ENCODE measurements at places on chromosomes 12 and 14.

GRCh38 chr12:51907856-51908425 is 637 bp downstream of the ACVRL1 start:
- H3K4me1 ChIP-seq = no peaks in the 10 kb centered on the region
- peak overlapping the region; percentile 47 for H3K4me3 ChIP-seq
- H3K27me3 ChIP-seq = no peaks in the 10 kb centered on the region
- H3K27ac ChIP-seq = peak overlapping the region; percentile 73
- peak; percentile 7 for DNase-seq
- no peaks in the 10 kb centered on the region for H3K36me3 ChIP-seq

DNA sequence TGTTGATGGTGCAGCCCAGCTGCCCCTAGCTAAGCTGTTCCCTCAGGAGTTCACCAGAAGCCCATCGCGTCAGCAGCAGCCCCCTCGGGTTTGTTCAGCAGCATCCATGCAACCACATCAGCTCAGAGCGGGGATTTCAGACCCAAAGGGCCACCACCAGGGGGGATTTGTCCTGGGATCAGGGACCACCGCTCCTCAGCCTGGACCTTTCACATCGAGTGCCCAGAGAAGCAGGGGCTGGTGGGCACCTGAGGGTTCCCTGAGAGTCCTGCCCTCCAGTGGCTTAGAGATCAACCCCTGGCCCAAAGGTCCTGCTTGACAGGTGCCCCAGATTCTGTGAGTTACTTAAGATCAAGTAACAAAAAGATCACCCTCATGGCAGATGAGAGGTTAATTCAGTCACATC is 65.9 kb upstream of the C14orf180 start:
- no peaks in the 10 kb centered on the region for H3K36me3 ChIP-seq
- no peak overlapping the region for H3K4me3 ChIP-seq
- peaks cover 5% of the 10 kb centered on the region for H3K4me1 ChIP-seq
- no peaks in the 10 kb centered on the region for H3K27me3 ChIP-seq
- no peak for DNase-seq

DNA sequence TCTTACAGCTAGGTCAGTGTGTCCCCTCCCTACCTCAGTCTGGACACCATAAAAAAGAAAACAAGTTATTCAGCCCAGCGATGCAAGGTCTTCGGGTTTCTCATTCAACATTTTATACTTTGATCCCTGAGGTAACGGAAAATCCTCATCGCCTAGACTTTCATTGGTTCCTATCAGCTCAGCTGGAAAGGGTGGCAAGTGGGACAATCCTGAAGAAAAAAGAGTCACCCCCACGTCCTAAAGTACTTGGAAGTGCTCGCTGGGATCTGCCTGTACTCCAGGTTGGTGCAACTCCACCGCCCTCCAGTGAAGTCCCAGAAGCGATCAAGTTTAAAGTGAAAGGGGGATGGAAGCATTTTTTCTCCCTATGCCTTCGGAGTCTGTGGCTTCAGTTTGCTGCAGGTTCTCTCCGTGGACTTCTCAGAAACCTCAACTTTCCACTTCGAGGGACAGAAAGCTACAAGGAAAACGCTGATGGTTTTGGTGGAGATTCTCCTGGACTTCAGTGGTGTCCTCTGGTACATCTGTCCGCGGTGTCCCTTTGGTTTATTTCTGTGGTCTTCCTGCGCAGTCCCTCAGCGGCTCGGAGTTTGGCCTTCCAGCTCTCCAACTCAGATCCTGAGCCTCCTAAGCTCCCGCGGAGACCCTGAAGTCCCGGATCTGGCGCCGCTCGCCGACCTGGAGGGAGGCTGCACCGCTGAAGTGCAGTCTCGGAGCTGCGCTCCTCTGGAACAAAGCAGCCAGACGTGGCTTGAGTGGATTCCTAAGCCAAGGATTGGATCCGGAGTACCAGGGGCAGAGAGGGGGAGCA is 1.8 kb upstream of the LRFN5 start:
- H3K4me3 ChIP-seq = peak overlapping the region; percentile 49
- H3K27me3 ChIP-seq = peaks cover 36% of the 10 kb centered on the region
- H3K27ac ChIP-seq = no peak overlapping the region

DNA sequence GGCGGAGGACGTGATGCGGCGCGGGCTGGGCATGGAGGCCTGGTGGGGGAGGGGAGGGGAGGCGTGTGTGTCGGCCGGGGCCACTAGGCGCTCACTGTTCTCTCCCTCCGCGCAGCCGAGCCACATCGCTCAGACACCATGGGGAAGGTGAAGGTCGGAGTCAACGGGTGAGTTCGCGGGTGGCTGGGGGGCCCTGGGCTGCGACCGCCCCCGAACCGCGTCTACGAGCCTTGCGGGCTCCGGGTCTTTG is 303 bp downstream of the GAPDH start:
- no peak for DNase-seq
- H3K27me3 ChIP-seq = no peaks in the 10 kb centered on the region
- H3K4me3 ChIP-seq = peak overlapping the region; percentile 81
- H3K4me1 ChIP-seq = no peaks in the 10 kb centered on the region

GRCh38 chr12:5403411-5403810 is 28.5 kb upstream of the NTF3 start:
- no peak overlapping the region for H3K4me3 ChIP-seq
- H3K27ac ChIP-seq = no peak overlapping the region
- DNase-seq = no peak
- H3K36me3 ChIP-seq = no peaks in the 10 kb centered on the region
- H3K4me1 ChIP-seq = no peaks in the 10 kb centered on the region

DNA sequence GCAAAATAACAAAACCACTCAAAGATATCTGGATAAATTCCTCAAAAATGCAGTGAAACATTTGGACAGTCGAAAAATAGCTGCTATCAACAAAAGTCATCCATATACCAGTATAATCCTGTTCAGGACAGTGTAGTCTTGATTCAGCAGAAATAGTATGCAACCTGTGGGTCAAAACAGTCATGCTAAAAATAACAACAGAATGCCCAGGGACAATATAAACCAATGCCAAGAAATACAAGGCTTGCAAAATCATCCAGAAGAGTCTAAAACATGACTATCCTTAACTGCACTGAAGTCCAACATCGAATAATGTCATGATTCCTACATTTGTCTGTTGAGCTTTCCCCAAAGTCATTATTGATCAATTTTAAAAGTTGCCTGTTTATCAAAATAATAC is 425.9 kb downstream of the FSCB start:
- no peaks in the 10 kb centered on the region for H3K27me3 ChIP-seq
- no peak overlapping the region for H3K27ac ChIP-seq
- DNase-seq = no peak
- no peak overlapping the region for H3K4me3 ChIP-seq
- H3K36me3 ChIP-seq = no peaks in the 10 kb centered on the region
- H3K4me1 ChIP-seq = no peaks in the 10 kb centered on the region

DNA sequence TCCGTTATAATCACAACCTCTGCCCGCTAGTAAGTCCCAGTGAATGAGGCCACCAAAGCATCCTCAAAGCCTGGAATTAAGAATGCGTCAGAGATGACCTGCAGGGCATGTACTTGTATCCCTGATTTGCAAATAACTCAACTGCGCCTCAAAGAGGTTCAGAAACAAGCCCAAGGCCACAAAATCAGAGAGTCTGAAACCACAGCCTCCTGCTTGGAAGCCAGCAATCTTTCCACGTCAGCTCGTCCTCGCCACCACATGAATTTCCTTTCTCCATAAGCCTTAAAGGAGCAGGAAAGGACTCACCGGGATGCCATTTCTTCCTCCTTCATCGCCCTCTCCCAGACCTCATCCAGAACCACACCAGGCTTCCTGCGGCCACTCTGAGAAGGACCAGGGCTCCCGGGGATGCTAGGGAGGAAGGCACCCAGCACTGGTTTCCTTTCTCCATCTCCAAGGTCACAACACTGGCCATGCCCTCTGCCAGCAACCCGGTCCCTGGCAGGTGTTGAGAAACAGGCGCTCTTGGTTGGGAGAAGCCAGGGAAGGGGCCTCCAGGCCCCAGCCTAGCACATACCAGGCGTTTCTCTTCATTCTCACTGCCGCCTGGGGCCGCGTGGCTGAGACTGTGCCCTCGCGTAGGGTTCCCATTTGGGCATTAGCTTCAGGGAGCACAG is 191.2 kb upstream of the DIO3 start:
- no peak for DNase-seq
- no peaks in the 10 kb centered on the region for H3K36me3 ChIP-seq
- H3K4me3 ChIP-seq = no peak overlapping the region
- H3K27ac ChIP-seq = peak overlapping the region; percentile 37
- H3K27me3 ChIP-seq = no peaks in the 10 kb centered on the region
- peaks cover 18% of the 10 kb centered on the region for H3K4me1 ChIP-seq

GRCh38 chr12:94841177-94841576 is 162.3 kb downstream of the NDUFA12 start:
- no peak overlapping the region for H3K27ac ChIP-seq
- H3K36me3 ChIP-seq = no peaks in the 10 kb centered on the region
- H3K27me3 ChIP-seq = no peaks in the 10 kb centered on the region
- no peaks in the 10 kb centered on the region for H3K4me1 ChIP-seq
- no peak for DNase-seq

DNA sequence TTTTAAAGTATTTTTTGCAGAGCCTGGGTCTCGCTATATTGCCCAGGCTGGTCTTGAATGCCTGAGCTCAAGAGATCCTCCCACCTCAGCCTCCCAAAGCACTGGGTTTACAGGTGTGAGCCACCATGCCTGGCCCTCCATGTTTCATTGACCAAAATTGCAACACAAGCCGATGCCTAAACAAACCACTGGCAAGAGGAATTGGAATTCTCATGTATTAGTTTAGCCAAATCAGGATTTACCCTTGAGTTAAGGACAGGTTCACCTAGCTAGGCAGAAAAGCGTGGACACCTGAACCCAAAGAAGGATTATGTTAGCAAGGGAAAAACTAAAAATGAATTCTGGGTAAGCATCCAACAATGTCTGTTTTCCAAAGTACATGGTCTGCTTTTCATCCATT is 14.6 kb upstream of the METAP2 start:
- H3K4me1 ChIP-seq = no peaks in the 10 kb centered on the region
- no peak overlapping the region for H3K27ac ChIP-seq
- no peaks in the 10 kb centered on the region for H3K36me3 ChIP-seq
- no peak for DNase-seq
- no peaks in the 10 kb centered on the region for H3K27me3 ChIP-seq

DNA sequence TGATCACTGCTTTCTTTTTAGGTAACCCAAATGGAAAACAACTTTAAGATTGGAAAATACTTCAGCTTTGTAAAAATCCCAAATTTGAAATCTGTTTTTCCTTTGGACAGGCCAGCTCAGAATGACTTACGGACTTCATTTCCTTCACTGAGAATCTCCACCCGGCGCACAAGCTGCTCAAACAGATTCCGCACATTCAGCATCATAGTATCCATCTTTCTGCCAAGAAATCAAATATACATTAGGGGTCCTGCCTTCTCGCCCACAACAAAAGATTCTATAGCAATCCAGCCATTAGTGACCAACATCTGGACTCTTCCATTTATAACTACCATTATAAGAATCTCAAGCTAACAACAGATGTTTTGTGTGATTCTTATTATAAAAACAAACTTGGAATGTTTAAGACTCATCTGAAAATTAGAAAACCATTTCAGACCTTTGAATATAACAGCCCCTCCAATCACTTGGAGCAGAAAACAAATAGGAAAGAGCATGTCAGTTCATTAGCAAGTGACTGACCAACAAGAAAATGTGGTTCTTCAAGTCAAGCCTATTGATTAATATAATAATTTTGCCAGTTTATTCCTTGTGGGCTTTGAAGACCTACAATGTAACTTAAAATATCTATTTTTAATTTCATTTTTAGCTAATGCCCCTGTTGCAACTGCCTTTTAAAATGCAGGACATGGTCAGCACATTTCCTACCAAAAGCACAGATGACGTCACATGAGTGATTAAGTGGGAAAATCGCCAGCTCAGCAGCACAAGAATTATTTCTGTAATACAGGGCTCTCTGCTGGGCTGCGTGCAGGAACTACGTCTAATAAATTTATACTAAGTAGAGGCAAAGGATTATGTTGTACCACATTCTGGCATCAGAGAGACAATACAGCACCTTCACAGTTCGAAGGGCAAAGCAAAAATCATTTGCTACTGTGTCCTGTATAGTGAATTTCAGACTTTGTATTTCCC is 8.5 kb downstream of the RACGAP1 start:
- DNase-seq = peak; percentile 78
- no peaks in the 10 kb centered on the region for H3K27me3 ChIP-seq
- H3K27ac ChIP-seq = no peak overlapping the region
- H3K4me1 ChIP-seq = no peaks in the 10 kb centered on the region
- peaks cover 5% of the 10 kb centered on the region for H3K36me3 ChIP-seq
- H3K4me3 ChIP-seq = no peak overlapping the region

DNA sequence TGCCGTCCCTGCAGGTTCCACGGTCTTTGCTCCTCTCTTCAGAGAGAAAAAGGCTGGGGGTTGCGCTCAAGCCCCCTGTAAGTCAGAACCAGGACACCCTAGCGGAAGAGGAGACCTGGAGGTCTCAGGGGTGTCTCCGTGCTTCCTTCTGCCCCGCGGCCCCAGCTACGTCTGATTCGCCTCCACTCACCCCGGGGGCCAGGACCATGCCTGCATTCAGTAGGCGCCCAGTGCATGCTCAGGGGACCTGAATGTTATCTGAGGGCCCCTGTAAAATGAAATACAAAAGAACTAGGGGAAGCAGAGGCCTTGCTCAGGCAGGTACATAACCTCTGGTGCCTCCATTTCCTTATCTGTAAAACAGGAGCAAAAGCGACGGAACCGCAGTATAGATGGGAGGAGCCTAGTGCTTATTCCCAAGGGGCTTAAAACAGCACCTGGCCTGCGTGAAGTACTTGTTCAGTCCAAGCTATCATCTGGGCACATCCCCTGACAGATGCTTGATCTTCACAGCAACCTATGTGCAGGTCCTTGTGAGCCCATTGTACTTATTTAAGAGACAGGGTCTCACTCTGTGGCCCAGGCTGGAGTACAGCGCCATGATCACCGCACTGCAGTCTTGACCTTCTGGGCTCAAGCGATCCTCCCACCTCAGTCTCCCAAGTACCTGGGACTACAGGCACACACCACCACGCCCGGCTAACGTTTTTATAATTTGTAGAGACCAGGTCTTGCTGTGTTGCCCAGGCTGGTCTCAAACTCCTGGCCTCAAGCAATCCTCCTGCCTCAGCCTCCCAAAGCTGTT is 110.3 kb upstream of the NCOR2 start:
- H3K27me3 ChIP-seq = no peaks in the 10 kb centered on the region
- no peak overlapping the region for H3K27ac ChIP-seq
- H3K36me3 ChIP-seq = no peaks in the 10 kb centered on the region
- H3K4me3 ChIP-seq = no peak overlapping the region
- H3K4me1 ChIP-seq = no peaks in the 10 kb centered on the region

GRCh38 chr14:29458547-29458946 is 469.1 kb downstream of the PRKD1 start:
- H3K4me3 ChIP-seq = no peak overlapping the region
- H3K36me3 ChIP-seq = no peaks in the 10 kb centered on the region
- H3K4me1 ChIP-seq = no peaks in the 10 kb centered on the region
- DNase-seq = no peak
- no peak overlapping the region for H3K27ac ChIP-seq
- H3K27me3 ChIP-seq = no peaks in the 10 kb centered on the region

Measured in tibial artery (tissue), 4 donors.